ENCODE measurements at places on chromosomes 4 and X.
A peak's percentile ranks its signal among the peaks of the same experiment; 100 is the strongest.

GRCh38 chr4:19531906-19532848 lies 719.5 kb upstream of the SLIT2 start:
- no peaks in the 10 kb centered on the region for H3K27me3 ChIP-seq
- H3K36me3 ChIP-seq: no peaks in the 10 kb centered on the region
- no peaks in the 10 kb centered on the region for H3K4me1 ChIP-seq

- no peak overlapping the region for H3K27ac ChIP-seq
- no peaks in the 10 kb centered on the region for H3K27me3 ChIP-seq
- peaks cover 4% of the 10 kb centered on the region for H3K36me3 ChIP-seq
These were observed 66.7 kb downstream of the STAG2 start for GRCh38 chrX:124028182-124028581.

- peak overlapping the region; percentile 35 for H3K27ac ChIP-seq
- H3K36me3 ChIP-seq: no peaks in the 10 kb centered on the region
- H3K4me1 ChIP-seq: peaks cover 28% of the 10 kb centered on the region
- DNase-seq: no peak
These were observed 40.8 kb upstream of the SETD7 start for GRCh38 chr4:139596684-139597279.

GRCh38 chrX:44071847-44072551 lies 98.8 kb upstream of the NDP start:
- H3K4me1 ChIP-seq: no peaks in the 10 kb centered on the region
- no peak overlapping the region for H3K27ac ChIP-seq
- H3K27me3 ChIP-seq: no peaks in the 10 kb centered on the region
- no peak for DNase-seq
- no peak overlapping the region for H3K4me3 ChIP-seq

DNA sequence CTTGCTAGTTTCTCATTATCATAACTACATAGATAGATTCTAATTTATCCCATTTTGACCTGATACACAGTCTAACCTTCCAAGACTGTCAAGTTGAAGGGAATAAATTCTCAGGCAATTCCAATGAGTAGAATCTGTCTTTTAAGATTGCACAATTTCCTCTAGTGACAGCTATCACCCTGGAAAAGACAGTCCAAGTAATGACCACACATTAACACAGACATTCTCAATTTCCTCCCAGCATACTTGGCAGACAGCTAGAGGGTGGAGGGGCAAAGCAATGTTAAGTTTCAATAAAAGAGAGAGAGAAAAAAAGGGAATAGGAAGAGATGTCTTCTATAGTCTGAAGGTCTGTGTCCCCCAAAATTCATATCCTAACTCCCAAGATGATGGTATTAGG lies 234.7 kb downstream of the LDB2 start:
- no peak overlapping the region for H3K4me3 ChIP-seq
- peaks cover 9% of the 10 kb centered on the region for H3K27me3 ChIP-seq
- H3K36me3 ChIP-seq: no peaks in the 10 kb centered on the region

DNA sequence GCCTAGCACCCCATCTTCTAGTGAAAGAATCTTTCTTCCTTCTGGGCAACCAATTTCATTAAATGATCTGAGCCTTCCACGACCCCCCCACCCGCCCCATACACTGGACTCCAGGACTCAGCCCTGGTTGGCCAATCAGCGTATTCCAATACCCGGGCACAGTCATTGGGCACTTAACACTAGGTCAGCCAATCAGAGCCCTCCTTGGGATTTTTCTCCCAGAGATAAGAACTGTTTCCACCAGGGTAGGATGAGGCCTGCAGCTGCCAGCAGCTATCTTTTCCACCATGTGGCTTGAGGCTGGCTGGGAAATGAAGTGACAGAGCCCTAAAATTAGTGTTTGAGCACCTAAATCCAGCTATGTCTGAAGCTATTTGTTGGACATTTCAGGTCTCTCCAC lies 418.8 kb downstream of the BCOR start:
- no peak overlapping the region for H3K27ac ChIP-seq
- H3K27me3 ChIP-seq: peaks cover 4% of the 10 kb centered on the region
- no peak for DNase-seq
- no peak overlapping the region for H3K4me3 ChIP-seq
- peaks cover 3% of the 10 kb centered on the region for H3K4me1 ChIP-seq

DNA sequence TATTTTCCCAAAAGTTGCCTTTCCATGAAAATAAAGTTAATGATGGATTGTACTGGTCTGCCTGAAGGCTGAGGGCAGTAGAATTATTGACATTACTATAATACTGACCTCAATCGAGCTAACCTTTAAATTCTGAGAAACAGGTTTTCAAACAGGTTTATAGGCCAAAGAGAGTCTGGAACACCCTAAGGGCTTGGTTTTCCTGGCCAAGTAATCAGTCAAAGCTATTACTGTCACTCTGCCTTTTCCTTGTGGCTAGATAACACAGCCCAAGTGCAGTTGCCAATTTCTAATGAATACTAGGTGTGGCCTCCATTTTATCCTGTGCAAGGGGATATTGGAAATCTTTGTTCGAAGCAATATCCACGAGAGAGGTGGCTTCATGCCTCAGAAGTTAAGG lies 75.2 kb downstream of the INTS12 start:
- H3K4me3 ChIP-seq: no peak overlapping the region
- H3K36me3 ChIP-seq: no peaks in the 10 kb centered on the region
- peaks cover 1% of the 10 kb centered on the region for H3K4me1 ChIP-seq
- no peak for DNase-seq
- no peaks in the 10 kb centered on the region for H3K27me3 ChIP-seq

DNA sequence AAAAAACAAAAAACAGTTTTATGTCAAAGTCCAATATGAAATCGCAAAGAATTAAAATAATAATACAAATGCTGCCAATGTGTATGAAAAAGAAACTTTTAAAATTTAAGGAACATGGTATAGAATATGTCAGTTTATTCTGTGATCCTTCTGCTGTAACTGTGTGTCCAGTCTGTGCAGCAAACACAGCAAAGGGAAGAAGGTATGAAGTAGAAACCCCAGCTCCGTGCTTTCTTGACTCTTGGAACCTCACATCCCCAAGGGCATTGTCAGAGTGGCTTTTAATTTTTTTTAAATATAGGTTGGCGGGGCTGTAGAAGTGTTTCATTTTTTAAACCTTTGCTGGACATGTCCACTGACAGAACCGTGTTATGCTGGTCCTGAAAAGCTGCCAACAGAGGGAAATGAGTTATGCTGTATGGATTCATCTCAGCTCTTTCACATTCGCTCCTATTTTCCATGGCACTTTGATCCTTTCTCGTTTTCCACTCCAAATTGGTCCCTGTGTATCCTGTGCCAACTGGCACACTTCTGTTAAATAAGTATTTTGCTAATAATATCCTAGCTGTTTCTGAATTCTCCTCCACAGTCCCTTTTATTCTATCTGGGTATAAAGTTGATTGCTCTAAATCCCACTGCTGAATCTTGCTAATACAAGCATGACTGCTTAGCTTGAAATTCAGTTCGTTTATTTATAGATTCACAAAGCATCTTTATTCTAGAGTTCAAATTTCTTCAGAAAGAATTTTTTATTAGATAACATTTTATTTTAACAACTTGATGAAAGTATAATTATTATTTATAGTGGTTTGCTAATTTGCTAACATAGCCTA lies 127.0 kb upstream of the DDIT4L start:
- H3K27me3 ChIP-seq: no peaks in the 10 kb centered on the region
- H3K36me3 ChIP-seq: no peaks in the 10 kb centered on the region
- no peak overlapping the region for H3K4me3 ChIP-seq
- DNase-seq: no peak
- no peak overlapping the region for H3K27ac ChIP-seq

GRCh38 chrX:13440176-13440575 lies 120.3 kb upstream of the ATXN3L start:
- peaks cover 1% of the 10 kb centered on the region for H3K36me3 ChIP-seq
- H3K4me1 ChIP-seq: no peaks in the 10 kb centered on the region
- H3K27ac ChIP-seq: no peak overlapping the region
- DNase-seq: no peak
- no peak overlapping the region for H3K4me3 ChIP-seq

DNA sequence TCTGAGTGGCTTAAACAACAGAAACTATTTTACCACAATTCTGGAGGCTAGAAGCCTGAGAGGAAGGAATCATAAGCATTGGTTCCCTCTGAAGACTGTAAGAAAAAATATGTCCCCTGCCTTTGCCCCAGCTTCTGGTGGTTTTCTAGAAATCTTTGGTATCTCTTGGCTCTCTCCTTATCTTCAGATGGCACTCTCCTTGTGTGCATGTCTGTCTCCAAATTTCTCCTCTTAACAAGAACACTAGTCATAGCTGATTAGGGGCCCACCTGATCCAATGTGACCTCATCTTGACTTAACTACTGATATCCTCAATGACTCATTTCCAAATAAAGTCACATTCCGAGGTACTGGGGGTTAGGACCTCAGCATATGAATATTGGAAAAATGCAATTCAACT lies 635.0 kb upstream of the NR3C2 start:
- no peak overlapping the region for H3K4me3 ChIP-seq
- no peaks in the 10 kb centered on the region for H3K4me1 ChIP-seq
- no peak overlapping the region for H3K27ac ChIP-seq
- no peaks in the 10 kb centered on the region for H3K36me3 ChIP-seq
- no peaks in the 10 kb centered on the region for H3K27me3 ChIP-seq

DNA sequence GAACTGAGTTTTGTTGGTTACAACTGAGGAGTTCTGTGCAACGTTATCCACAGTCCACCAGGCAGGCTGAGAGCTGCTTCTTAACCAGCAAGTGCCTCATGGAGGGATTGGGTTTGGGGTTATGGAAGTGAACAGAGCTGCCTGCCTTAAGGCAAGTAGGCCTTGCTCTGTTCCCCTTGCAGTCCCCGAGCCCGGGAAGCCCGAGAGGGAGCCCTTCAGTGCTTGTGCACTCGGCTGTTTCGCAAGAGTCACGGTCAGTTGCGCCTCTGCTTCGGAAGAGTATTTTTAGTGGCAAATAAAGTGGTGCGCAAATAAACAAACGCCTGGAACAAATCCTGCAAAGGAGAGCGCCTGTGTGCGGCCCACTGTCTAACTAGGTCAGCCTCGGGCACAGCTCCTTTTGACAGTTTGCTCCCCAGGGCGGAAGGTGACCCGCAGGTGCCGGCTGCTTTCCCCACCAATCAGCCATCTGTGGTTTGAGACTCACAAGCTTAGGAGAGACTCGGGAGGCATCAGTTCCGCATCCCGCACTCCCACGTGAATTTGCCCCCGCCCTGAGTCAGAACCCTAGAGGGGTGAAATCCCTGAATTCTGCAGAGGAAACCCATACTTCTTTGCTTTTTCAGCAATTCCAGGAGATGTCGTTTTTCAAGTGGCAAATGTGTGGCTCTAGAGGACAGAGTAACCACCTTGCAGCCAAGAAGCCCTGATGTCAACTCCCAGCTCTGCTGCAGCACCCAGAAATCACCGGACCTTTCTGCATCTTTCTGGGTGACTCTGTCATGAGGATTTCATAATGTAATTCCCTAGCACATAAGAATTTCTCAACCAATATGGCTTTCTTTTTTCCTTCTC lies 56.8 kb downstream of the LGI2 start:
- H3K4me1 ChIP-seq: peaks cover 6% of the 10 kb centered on the region
- H3K36me3 ChIP-seq: no peaks in the 10 kb centered on the region
- no peak for DNase-seq
- H3K27ac ChIP-seq: no peak overlapping the region
- no peak overlapping the region for H3K4me3 ChIP-seq

GRCh38 chr4:59535541-59535940 lies 1664.6 kb upstream of the ADGRL3 start:
- no peak for DNase-seq
- no peaks in the 10 kb centered on the region for H3K36me3 ChIP-seq
- H3K27ac ChIP-seq: no peak overlapping the region
- H3K4me1 ChIP-seq: peaks cover 1% of the 10 kb centered on the region
- no peaks in the 10 kb centered on the region for H3K27me3 ChIP-seq

DNA sequence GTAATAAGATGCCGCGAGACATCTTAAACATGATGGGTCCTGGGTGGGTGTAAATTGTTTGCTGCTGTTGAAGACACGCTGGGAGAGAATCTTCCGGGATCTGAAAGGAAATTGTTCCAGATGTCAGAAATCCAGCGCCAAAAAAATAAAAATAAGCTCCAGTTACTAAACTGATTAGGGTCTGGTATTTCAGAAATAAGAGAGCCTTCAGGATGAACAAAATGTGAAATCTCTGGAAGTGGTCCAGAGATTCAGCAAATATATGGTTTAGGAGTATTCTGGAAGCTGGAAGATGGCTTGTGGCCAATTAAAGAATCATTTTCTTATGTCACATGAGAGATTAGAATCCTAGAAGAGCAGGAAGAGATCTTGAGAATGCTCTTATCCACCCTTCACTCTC lies 75.8 kb upstream of the NHS start:
- no peak for DNase-seq
- H3K4me3 ChIP-seq: no peak overlapping the region
- no peak overlapping the region for H3K27ac ChIP-seq

GRCh38 chr4:87046121-87046551 lies 111.3 kb downstream of the AFF1 start:
- peaks cover 22% of the 10 kb centered on the region for H3K36me3 ChIP-seq
- H3K27me3 ChIP-seq: no peaks in the 10 kb centered on the region
- H3K4me1 ChIP-seq: peaks cover 12% of the 10 kb centered on the region
- H3K27ac ChIP-seq: no peak overlapping the region

GRCh38 chr4:6901669-6902317 lies 7.8 kb upstream of the TBC1D14 start:
- H3K27ac ChIP-seq: no peak overlapping the region
- no peaks in the 10 kb centered on the region for H3K36me3 ChIP-seq
- H3K4me1 ChIP-seq: peaks cover 2% of the 10 kb centered on the region
- no peak overlapping the region for H3K4me3 ChIP-seq

DNA sequence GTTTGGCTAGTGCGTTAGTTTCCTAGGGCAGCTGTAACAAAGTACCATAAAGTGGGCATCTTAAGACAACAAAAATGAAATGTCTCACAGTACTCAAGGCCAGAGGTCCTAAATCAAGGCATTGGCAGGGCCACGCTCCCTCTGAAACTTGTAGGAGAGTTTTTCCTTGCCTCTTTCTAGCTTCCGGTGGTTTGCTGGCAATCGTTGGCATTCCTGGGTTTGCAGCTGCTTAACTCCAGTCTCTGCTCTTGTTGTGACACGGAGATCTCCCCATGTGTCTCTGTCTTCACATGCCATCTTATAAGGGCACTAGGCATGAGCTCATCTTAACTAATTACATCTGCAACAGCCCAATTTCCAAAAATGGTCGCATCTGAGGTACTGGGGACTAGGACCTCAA lies 362.0 kb upstream of the BOD1L1 start:
- no peaks in the 10 kb centered on the region for H3K36me3 ChIP-seq
- H3K27me3 ChIP-seq: peaks cover 10% of the 10 kb centered on the region
- no peak overlapping the region for H3K4me3 ChIP-seq
- H3K27ac ChIP-seq: no peak overlapping the region
- peaks cover 17% of the 10 kb centered on the region for H3K4me1 ChIP-seq

DNA sequence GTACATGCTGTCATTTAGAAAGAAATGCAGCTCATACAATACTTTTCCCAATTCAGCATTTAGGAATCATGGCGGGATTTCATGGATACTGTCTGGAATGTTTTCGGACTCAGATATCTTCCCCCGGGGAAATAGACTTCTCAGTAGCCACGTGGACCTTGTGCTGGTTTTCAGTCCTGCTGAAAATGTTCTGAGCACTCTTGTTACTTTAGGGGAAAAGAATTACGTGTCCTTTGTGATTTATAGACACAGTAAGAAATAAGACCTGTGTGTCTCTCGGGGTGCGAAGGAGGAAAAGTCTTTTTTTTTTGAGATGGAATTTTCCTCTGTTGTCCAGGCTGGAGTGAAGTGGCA lies 3.8 kb downstream of the CD99 start:
- H3K4me1 ChIP-seq: peaks cover 54% of the 10 kb centered on the region
- no peak for DNase-seq
- H3K4me3 ChIP-seq: no peak overlapping the region
- H3K27me3 ChIP-seq: no peaks in the 10 kb centered on the region
- H3K27ac ChIP-seq: peak overlapping the region; percentile 84
